ENCODE measurements at places on chromosomes 16 and 17.

- H3K36me3 ChIP-seq: no peaks in the 10 kb centered on the region
- no peak for DNase-seq
- H3K27ac ChIP-seq: no peak overlapping the region
- H3K4me3 ChIP-seq: no peak overlapping the region
Measured at GRCh38 chr17:78458736-78459335, 80.4 kb downstream of the PGS1 start.

DNA sequence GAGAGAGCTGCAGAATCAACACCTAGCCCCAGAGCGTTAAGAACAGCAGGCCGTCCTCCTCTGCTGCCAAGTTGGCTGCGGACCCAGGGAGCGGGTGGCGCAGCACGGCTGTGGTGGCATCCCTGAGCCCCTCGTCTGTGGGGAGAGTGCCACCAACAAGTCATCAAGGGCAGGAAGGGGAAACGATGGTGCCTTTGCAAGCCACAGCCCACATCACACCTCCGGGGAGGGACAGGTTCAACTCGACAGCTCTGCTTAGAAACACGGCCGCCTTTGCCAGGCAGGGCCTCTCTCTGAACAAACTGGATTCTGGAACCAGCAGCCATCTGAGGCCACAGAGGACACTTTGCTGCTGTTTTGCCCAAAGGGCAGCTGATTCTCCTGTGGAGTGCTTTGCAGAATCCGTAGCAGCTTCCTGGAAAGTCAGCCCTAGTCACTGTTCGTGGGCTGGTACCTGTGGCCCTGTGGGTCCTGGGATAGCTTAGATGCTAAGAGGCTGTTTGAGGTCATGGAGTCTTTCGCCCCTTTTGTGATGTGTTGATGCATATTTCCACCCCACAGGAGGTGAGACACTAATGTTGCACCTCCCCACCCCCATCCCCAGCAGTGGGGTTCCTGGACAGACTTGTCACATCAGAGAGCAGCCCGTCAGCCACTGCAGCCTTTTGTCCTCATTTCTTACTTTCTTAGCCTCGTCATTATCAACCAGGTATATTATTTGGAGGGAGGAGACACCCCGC is 270.6 kb downstream of the CPPED1 start:
- H3K27me3 ChIP-seq: no peaks in the 10 kb centered on the region
- no peak for DNase-seq
- H3K4me3 ChIP-seq: no peak overlapping the region

GRCh38 chr16:9251026-9251425 is 159.6 kb downstream of the HAPSTR1 start:
- peak; percentile 51 for DNase-seq
- no peak overlapping the region for H3K4me3 ChIP-seq
- no peak overlapping the region for H3K27ac ChIP-seq
- peaks cover 16% of the 10 kb centered on the region for H3K4me1 ChIP-seq

- H3K27me3 ChIP-seq: no peaks in the 10 kb centered on the region
- no peak overlapping the region for H3K27ac ChIP-seq
Measured at GRCh38 chr16:67579686-67580085, 17.4 kb downstream of the CTCF start.

DNA sequence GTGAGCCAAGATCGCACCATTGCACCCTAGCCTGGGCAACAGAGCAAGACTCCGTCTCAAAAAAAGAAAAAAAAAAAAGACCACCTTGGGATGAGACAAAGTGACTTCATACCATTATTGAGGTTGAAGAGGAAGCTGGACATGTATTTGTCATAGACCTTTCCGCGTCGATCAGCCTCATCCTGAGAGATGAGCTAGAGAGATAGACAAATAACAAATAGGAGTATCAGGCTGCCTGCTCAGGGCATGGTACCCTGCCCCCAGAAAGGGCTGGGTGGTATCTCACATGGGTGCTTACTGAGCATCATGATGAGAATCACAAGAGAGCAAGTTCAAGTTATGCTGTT is 22.1 kb downstream of the CNTNAP1 start:
- no peak overlapping the region for H3K4me3 ChIP-seq
- peaks cover 39% of the 10 kb centered on the region for H3K36me3 ChIP-seq
- H3K27me3 ChIP-seq: no peaks in the 10 kb centered on the region
- no peak for DNase-seq
- no peaks in the 10 kb centered on the region for H3K4me1 ChIP-seq

GRCh38 chr17:7842380-7843256 is 8.6 kb downstream of the KDM6B start:
- H3K4me3 ChIP-seq: peak overlapping the region; percentile 77
- peaks cover 31% of the 10 kb centered on the region for H3K4me1 ChIP-seq
- H3K27ac ChIP-seq: peak overlapping the region; percentile 99
- peak; percentile 90 for DNase-seq
- H3K27me3 ChIP-seq: no peaks in the 10 kb centered on the region
- peaks cover 29% of the 10 kb centered on the region for H3K36me3 ChIP-seq

GRCh38 chr16:14455573-14455972 is 174.5 kb downstream of the PARN start:
- no peak for DNase-seq
- H3K27ac ChIP-seq: no peak overlapping the region
- H3K4me3 ChIP-seq: no peak overlapping the region
- H3K27me3 ChIP-seq: no peaks in the 10 kb centered on the region
- no peaks in the 10 kb centered on the region for H3K4me1 ChIP-seq
- H3K36me3 ChIP-seq: no peaks in the 10 kb centered on the region

- no peaks in the 10 kb centered on the region for H3K36me3 ChIP-seq
- H3K4me3 ChIP-seq: no peak overlapping the region
- no peaks in the 10 kb centered on the region for H3K4me1 ChIP-seq
- no peak overlapping the region for H3K27ac ChIP-seq
- no peak for DNase-seq
Measured at GRCh38 chr17:78514521-78514920, 62.7 kb downstream of the DNAH17 start.

DNA sequence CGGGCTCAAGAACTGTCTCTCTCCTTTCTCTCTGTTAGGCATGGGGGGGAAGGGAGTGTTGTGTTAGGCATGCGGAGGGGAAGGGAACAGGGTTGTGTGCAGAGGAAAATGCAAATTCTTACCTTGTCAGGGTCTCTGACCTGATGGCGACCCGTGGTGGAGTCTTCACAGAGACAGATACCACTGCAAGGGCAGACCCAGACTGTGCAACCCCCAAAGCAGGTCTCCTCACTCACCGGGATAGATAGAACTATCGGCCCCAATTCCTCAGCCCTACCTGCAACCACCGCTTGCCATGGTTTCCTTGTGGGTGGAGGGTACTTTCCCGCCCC is 9.6 kb upstream of the MPP2 start:
- no peak overlapping the region for H3K4me3 ChIP-seq
- no peak overlapping the region for H3K27ac ChIP-seq
- H3K4me1 ChIP-seq: no peaks in the 10 kb centered on the region
- no peaks in the 10 kb centered on the region for H3K36me3 ChIP-seq
- H3K27me3 ChIP-seq: no peaks in the 10 kb centered on the region

DNA sequence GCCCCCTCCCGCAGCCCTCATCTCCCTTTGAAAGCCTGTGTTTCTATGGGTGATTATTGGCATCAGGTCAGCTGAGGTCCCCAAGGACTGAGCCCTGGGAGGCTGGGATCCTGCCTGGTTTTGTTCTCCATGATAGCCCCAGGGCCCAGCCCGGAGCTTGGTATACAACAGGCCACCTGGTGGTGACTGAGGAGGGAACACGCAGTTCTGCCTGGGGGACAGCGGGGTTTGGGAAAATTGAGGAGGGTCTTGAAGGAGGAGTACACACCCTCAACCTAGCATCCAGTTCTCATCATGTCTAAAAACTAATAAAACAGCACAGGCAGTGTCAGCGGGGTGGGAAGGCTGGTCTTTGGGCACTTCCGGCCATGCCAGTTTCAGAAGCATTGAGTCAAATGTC is 335.1 kb downstream of the CPPED1 start:
- H3K27ac ChIP-seq: no peak overlapping the region
- DNase-seq: no peak
- H3K36me3 ChIP-seq: no peaks in the 10 kb centered on the region
- H3K4me1 ChIP-seq: no peaks in the 10 kb centered on the region

GRCh38 chr17:6782244-6782643 is 6.2 kb downstream of the FBXO39 start:
- H3K36me3 ChIP-seq: no peaks in the 10 kb centered on the region
- DNase-seq: no peak
- no peak overlapping the region for H3K27ac ChIP-seq
- H3K4me3 ChIP-seq: no peak overlapping the region
- H3K27me3 ChIP-seq: no peaks in the 10 kb centered on the region
- no peaks in the 10 kb centered on the region for H3K4me1 ChIP-seq

DNA sequence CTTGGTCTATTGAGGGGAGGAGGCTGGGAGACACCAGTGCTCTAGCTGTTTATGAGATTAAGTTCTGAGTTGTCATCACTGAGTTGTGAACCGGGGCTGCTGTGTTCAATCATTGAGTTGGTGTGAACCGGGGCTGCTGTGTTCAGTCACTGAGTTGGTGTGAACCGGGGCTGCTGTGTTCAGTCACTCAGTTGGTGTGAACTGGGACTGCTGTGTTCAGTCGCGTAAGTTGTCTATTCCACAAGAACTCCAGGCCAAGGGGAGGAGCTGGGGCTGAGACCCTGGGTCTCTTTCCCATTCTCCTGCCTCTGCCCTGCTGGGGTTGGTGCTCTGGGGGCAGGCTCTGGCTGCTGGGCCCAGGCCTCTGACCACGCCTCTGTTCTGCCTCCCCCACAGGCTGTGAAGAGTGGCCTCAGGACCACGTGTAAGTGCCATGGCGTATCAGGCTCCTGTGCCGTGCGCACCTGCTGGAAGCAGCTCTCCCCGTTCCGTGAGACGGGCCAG is 24.5 kb downstream of the WNT9B start:
- no peaks in the 10 kb centered on the region for H3K4me1 ChIP-seq
- H3K4me3 ChIP-seq: peak overlapping the region; percentile 28
- peaks cover 41% of the 10 kb centered on the region for H3K36me3 ChIP-seq
- DNase-seq: no peak

DNA sequence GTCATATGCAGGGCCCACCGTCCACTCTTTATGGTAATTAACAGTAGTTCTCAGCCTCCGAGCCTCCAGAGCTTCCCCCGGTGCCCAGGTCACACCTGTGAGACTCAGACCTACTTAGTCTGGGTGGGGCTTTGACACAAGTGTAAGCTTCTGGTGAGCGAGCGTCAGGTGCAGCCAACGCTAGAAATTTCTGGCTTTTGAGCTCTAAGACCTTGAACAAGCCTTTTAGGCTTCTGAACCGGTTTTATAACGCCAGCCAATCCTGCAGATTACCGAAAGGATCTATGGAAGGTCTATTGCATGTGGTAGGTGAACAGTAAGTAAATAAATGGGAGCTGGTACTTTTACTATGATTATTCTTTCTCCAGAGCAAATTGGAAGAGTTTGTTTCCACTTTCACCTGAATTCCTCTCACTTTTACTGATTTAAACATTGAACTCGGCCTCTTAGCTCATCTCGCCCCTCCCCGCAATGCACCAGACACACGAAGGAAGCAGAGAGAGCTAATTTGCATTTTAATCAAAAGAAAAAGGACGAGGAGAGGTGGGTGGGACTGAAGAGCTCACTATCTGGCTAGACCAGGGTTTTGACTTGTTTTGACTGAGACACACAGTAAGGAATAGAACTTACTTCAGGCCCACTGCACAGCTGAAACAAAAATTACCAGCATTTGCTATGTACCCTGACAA is 47.1 kb downstream of the ABAT start:
- no peaks in the 10 kb centered on the region for H3K4me1 ChIP-seq
- H3K4me3 ChIP-seq: no peak overlapping the region
- H3K27me3 ChIP-seq: no peaks in the 10 kb centered on the region
- no peak overlapping the region for H3K27ac ChIP-seq
- H3K36me3 ChIP-seq: no peaks in the 10 kb centered on the region

- H3K4me3 ChIP-seq: no peak overlapping the region
- DNase-seq: peak; percentile 57
- no peak overlapping the region for H3K27ac ChIP-seq
- H3K27me3 ChIP-seq: no peaks in the 10 kb centered on the region
Measured at GRCh38 chr17:36510636-36511035, 24.0 kb downstream of the MYO19 start.

GRCh38 chr17:75839942-75840798 is 4.0 kb downstream of the UNC13D start:
- no peaks in the 10 kb centered on the region for H3K36me3 ChIP-seq
- H3K4me3 ChIP-seq: no peak overlapping the region
- no peaks in the 10 kb centered on the region for H3K27me3 ChIP-seq
- DNase-seq: no peak
- H3K27ac ChIP-seq: no peak overlapping the region

- H3K4me1 ChIP-seq: peaks cover 17% of the 10 kb centered on the region
- peak overlapping the region; percentile 80 for H3K27ac ChIP-seq
- H3K36me3 ChIP-seq: peaks cover 41% of the 10 kb centered on the region
- DNase-seq: no peak
Measured at GRCh38 chr17:39200957-39201510, 951 bp downstream of the RPL19 start.

DNA sequence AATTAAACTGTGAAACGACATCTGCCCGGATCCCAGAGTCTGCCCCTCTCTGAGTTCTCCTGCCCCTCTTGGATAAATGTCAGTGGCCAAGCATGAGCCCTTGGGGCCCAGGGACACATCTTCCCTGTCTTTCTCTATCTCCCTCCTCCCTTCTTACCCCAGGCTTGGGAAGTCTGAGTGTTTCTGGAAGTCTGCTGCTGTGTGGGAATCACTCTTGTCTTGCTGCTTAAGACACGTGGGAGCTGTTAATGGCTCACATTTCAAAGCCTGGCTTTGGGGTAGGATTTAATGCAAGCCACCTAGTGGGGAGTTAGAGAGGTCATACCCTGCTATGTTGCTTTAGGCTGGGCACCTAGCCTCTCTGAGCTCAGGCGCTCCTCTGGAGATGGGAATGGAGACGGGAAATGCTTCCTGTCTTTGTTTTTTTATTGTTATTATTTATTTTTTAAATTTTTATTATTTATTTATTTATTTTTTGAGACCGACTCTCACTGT is 218.5 kb upstream of the CIBAR2 start:
- peak; percentile 27 for DNase-seq
- H3K27me3 ChIP-seq: no peaks in the 10 kb centered on the region
- H3K4me3 ChIP-seq: no peak overlapping the region
- peak overlapping the region; percentile 21 for H3K27ac ChIP-seq
- H3K36me3 ChIP-seq: no peaks in the 10 kb centered on the region
- H3K4me1 ChIP-seq: peaks cover 52% of the 10 kb centered on the region

DNA sequence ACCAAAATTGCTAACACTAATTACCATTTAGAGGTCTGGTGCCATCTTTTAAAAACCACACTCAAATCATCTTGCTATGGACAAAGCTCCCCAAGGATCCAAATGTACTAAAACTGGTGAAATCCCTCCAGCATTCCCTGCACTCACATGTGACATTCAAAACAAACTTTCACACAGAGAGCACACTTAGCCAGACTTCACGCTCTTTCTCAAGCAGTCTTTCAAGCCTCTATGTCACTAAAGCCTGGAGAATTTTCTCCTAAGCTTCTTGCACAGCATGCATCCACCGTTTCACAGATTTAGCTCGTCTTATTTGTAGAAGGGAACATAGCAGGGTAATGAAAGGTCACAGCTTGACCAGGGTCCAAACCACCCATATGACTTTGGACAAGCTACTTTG is 19.3 kb downstream of the CMTM3 start:
- H3K27me3 ChIP-seq: no peaks in the 10 kb centered on the region
- H3K4me1 ChIP-seq: peaks cover 4% of the 10 kb centered on the region
- no peak overlapping the region for H3K4me3 ChIP-seq
- peaks cover 10% of the 10 kb centered on the region for H3K36me3 ChIP-seq
- no peak overlapping the region for H3K27ac ChIP-seq

- no peaks in the 10 kb centered on the region for H3K36me3 ChIP-seq
- peaks cover 5% of the 10 kb centered on the region for H3K4me1 ChIP-seq
- no peak for DNase-seq
- no peak overlapping the region for H3K4me3 ChIP-seq
Measured at GRCh38 chr17:49554694-49555494, 20.8 kb upstream of the NXPH3 start.

- no peak overlapping the region for H3K27ac ChIP-seq
- DNase-seq: no peak
- H3K4me3 ChIP-seq: no peak overlapping the region
- H3K27me3 ChIP-seq: no peaks in the 10 kb centered on the region
Measured at GRCh38 chr17:78707016-78707415, 75.1 kb downstream of the CYTH1 start.
